Smooth muscle cell of the coronary artery (primary cell): ENCODE measurements at places on chromosomes 12 and 14. TPM values are rescaled to one million over a fixed set of nuclear protein-coding genes. Genes with fewer than 3 reads are reported as not detected.

IGFBP6 gene
- 364 and 722 TPM in 2 replicates for total RNA-seq

BDKRB1 gene
- 0.08 and 0.47 TPM in 2 replicates for total RNA-seq

GARIN6 gene
- not detected in 2 replicates for total RNA-seq

MMP17 gene
- total RNA-seq, result 9.1 and 9.5 TPM in 2 replicates

NTN4 gene
- total RNA-seq, result 26.7 and 234 TPM in 2 replicates
